ENCODE measurements at places on chromosomes 1 and 21.
A peak's percentile ranks its signal among the peaks of the same experiment; 100 is the strongest.

- no peak for DNase-seq
These were observed 255.6 kb downstream of the GRIK3 start for GRCh38 chr1:36778740-36779139.

DNA sequence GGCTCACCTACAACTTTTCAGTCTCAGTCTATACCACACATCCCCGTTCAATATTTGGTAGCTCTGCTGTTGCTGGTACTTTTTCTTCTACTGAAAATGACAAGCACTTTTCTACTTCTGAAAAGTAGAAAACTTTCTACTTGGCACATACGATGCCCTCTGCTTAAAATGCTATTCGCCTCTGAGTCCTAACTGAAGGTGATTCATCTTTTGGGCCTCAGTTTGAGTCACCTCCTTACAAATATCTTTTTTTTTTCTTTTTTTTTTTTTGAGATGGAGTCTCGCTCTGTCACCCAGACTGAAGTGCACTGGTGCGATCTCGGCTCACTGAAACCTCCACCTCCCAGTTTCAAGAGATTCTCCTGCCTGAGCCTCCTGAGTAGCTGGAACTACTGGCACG lies 136.0 kb upstream of the CYYR1 start:
- DNase-seq = no peak

DNA sequence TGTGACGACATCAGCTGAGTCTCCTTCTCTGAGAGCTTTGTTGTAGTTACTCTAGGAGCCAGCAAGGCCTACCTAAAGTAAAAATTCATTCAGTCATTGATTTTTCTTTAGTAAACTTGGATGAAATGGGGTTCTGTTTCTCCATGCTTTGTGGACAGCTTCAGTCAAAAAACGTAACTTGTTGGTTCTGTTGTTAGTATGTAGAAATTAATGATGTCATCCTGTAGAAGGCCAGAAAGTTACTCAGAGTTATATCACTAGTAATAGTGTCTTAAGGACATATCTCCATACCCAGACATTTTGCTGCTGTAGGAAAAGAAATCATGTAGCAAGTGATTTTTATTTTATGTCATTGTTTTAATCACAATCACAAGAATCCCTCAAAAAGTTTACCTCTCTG lies 43.0 kb downstream of the KDM1A start:
- no peak for DNase-seq

DNA sequence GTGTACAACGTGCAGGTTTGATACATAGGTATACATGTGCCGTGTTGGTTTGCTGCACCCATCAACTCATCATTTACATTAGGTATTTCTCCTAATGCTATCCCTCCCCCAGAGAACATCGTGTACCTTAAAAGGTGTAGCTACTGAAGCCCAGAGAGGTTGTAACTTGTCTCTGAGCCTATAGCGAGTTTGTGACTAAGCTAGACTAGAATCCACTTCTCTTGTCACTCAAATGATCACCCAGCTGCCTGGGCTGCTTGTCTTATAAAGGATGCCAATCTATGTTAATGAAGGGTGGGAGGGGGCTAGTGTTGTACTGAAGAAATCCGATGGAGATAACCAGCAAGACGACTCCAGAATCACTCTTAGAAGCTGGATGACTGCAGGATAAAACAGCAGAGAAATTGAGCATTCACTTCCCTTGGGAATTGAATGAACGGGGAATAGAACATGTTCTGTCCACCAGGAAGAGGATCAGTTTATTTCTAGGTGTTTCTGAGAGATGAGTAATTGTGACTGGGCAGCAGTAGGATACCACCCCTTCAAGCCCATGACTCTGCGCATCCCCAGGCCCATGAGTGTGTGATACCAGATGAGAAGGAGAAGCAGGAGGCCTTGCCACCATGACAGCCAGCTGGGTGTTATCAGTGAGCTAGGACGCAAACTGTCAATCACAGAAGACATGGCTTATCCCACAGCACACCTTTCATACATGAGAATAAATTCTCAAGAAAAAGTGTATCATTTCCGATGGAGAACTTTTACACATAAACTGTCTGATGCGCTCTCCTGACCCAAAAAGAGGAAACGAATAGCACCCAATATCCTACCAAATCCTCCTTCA lies 390.4 kb downstream of the NTNG1 start:
- no peak for DNase-seq

DNA sequence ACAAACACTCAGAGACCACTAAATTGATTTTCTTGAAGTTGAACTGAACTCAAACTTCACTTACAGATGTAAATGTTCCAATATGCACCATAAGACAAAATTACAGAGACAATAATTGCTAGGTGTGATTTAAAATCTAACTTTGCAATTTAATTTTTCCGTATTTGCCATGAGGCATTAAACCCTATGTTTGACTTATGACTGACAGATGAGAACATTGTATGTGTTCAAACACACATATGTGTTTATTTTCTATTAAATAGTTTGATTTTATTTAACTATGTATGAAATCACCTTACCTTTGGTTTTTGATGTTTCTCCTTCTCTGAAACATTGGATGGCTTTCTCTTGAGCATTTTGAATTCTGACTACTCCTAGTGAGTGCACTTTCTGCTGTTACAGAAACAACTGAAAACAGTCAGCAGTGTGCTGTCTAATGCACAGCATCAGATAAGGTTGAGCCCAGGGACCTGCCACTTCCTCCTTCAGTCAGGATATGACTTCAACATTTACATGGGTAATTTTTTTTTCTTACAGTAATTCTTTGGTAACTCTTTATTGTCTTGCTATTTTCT lies at the start of gene SAMSN1:
Gene SAMSN1 (minus strand): TSS at position 410 of the 575 bp plus-strand sequence. CDS start 54 bp downstream, at position 356.
- DNase-seq = no peak

GRCh38 chr1:110307239-110307974 lies 31.8 kb upstream of the RBM15 start:
- no peak for DNase-seq

DNA sequence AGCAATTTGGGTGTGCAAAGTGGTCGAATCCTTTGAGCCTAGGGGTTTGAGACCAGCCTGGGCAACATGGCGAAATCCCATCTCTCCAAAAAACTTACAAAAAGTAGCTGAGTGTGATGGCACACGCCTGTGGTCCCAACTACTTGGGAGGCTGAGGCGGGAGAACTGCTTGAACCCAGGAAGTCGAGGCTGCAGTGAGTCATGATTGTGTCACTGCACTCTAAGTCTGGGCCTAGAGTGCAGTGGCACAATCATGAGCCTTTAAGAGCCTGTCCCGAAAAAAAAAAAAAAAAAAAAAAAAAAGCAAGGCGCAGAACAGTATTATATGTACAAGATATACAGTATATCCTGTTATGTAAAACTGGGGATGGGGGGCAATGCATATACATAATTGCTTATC lies 25.1 kb upstream of the HTR1D start:
- no peak for DNase-seq

DNA sequence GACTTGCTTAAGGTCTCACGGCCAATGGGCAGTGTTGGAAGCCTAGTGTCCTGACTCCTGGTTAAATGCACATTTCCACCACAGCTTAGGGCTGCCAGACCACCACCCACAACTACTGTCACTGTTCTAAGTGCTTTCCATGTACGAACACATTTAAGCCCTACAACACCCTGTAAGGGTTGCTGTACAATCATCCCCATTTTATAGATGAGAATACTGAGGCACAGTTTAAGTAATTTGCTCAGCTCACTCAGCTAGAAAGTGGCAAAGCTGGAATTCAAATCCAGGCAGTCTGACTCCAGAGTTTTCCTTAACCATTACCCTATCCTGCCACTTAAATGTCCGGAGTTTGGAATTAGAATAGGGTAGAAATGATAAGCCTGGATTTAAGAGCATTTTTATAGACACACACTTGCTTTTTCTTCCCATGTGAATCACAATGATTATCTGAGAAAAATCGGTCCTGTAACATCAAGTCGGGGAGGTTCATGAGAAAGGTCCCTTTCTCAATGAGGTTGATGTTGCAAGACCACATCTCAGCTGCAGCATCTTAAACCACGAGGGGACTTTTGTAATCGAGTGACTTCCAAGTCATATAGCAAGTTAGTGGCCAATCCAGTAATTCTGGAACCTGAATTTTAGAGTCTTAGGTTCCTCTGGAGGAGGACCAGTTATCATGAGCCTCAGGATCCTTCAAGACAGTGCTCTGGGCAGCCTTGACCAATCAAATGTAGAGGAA lies 8.6 kb downstream of the E2F2 start:
- DNase-seq = no peak

GRCh38 chr1:91777196-91777595 lies 108.8 kb downstream of the TGFBR3 start:
- DNase-seq = no peak

- peak; percentile 57 for DNase-seq
These were observed 10.6 kb downstream of the FCMR start for GRCh38 chr1:206911064-206911663.

- no peak for DNase-seq
These were observed 10.4 kb upstream of the PPT1 start for GRCh38 chr1:40107290-40107959.

GRCh38 chr1:84721152-84721551 lies 30.9 kb upstream of the SSX2IP start:
- no peak for DNase-seq

DNA sequence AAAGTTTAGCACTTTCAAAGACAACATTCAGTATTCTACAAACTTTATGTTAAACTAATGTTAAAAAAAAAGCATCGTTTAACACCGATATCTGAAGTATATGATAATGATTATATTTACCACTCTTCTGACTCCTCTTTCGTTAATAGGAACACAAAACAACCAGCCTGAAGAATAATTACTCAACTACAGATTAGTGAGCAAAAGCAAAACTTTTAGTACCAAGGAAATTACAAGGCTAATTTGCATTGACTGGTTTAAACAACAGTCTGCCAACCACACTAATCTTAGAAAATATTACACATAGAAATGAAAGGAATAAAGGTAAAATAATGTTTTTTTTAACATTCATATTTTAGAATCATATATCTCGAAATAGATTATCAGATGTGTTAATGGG lies 500.7 kb downstream of the LMO4 start:
- no peak for DNase-seq

- DNase-seq = no peak
These were observed 29.6 kb downstream of the SLC37A1 start for GRCh38 chr21:42543106-42543847.

GRCh38 chr1:1319646-1319941 lies 4.9 kb downstream of the INTS11 start:
- no peak for DNase-seq

All from SW480 (cell line).